ENCODE measurements at places on chromosomes 6 and 20. TPM values are rescaled to one million over a fixed set of nuclear protein-coding genes. Genes with fewer than 3 reads are reported as not detected.

Gene PSORS1C2
- 0.38 TPM for total RNA-seq

Gene CCN2
- total RNA-seq = 12.0 TPM

Gene LPA
- total RNA-seq = not detected

Gene LY6G6D
- total RNA-seq = not detected

Gene RIN2
- 57.5 TPM for total RNA-seq

Gene HDGFL1
- not detected for total RNA-seq

Gene ADAM33
- 0.23 TPM for total RNA-seq

DNA sequence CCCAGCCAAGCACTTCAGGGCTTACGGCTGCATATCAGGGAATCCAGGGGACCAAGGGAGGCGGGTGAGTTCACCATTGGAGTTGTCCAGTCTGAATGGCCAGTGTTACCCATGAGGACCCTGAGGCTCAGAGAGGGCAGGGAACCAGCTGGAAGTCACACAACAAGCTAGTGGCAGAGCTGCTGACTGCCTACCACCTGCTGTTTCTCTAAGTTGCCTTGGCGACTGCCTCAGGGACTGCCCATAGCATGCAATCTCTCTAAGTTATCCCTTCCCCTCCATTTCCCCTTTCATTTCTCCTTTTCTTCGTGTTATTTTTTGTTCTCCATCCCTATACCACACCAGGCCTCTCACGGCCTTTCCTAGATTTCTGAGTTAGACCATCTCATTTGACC lies 71.8 kb upstream of the SIRPA start:
- DNase-seq = no peak
- H3K27me3 ChIP-seq = peaks cover 18% of the 10 kb centered on the region
- H3K27ac ChIP-seq = no peak overlapping the region
- peaks cover 66% of the 10 kb centered on the region for H3K4me1 ChIP-seq

DNA sequence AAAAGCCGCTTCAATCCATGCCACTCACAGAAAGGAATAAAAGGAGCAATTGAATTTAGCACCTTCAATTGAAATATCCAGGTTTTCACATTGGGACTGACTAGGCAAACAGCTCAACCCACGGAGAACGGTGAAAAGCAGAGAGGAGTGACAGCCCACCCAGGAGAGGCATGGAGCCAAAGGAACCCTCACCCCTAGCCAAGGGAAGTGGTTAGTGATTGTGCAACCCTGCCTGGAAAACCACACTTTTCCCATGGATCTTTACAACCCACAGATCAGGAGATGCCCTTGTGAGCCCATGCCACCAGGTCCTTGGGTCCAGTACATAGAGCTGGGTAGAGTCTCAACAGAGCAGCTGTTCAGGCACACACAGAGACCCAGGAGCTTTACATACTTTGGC lies 911.8 kb downstream of the EPHA7 start:
- no peak for DNase-seq
- peaks cover 1% of the 10 kb centered on the region for H3K27me3 ChIP-seq
- no peaks in the 10 kb centered on the region for H3K36me3 ChIP-seq

DNA sequence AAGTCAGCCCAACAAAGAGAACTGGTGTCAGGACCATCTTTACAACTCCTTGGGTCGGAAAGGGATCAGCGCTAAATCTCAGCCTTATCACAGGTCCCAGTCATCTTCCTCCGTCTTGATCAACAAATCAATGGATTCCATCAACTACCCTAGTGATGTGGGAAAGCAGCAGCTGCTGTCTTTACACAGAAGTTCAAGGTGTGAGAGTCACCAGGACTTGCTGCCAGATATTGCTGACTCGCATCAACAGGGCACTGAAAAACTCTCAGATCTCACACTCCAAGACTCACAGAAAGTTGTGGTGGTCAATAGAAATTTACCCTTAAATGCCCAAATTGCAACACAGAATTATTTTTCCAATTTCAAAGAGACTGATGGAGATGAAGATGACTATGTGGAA lies 25.3 kb upstream of the MTHFD1L start:
- H3K27ac ChIP-seq = no peak overlapping the region
- peaks cover 44% of the 10 kb centered on the region for H3K36me3 ChIP-seq
- peaks cover 2% of the 10 kb centered on the region for H3K4me1 ChIP-seq
- H3K27me3 ChIP-seq = no peaks in the 10 kb centered on the region
- H3K4me3 ChIP-seq = no peak overlapping the region
- DNase-seq = no peak

GRCh38 chr20:1174787-1175186 lies 10.0 kb downstream of the TMEM74B start:
- no peak overlapping the region for H3K27ac ChIP-seq
- peaks cover 5% of the 10 kb centered on the region for H3K4me1 ChIP-seq
- H3K4me3 ChIP-seq = no peak overlapping the region
- DNase-seq = no peak
- H3K36me3 ChIP-seq = peaks cover 27% of the 10 kb centered on the region

DNA sequence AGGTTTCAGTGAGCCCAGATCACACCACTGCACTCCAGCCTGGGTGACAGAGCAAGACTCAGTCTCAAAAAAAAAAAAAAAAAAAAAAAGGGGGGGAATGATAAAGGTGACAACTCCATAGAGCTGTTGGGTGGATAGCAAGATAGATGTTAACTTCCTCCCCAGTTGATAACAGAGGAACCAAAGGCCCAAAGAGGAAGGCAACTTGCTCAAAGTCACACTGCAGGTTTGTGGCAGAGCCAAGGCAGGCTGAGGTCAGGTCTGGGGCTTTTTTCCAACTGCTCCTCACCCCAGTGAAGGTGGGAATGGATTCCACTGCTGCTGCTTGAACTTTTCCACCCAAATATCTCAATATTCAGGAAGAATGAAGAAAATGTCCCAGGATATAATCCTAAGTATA lies 26.7 kb downstream of the HCK start:
- H3K27me3 ChIP-seq = peaks cover 4% of the 10 kb centered on the region
- no peaks in the 10 kb centered on the region for H3K36me3 ChIP-seq
- no peak overlapping the region for H3K27ac ChIP-seq
- no peak overlapping the region for H3K4me3 ChIP-seq
- peaks cover 13% of the 10 kb centered on the region for H3K4me1 ChIP-seq

DNA sequence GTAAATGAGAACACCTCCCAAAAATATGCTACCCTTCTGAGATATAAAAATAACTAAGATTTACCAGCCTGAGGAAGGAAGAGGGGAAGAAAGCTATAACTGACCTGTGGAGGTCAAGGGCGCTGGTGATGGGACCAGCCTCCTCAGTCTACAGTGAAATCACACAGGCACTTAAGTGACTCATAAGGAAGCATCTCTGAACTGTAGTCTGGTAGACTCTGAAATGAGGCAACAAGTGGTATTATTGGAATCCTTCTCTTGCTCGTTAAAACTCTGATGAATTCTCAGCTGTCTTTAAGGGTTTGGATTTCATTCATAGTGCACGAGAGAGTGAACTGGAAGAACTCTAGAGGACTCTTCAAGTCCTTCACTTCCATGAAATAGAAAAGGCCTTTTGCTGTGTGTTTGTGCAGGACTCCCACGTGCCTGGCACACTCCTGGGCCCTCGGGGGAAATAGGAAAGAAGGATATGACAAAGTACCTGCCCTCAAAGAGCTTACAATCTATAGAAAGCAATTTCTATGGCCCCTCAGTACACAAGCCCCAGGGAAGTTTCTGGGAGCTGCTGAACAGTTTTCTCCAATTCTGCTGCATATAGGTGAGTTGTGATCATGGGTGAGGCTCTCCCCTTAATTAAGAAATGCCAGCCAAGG lies 231.8 kb upstream of the RREB1 start:
- H3K36me3 ChIP-seq = no peaks in the 10 kb centered on the region
- H3K4me1 ChIP-seq = no peaks in the 10 kb centered on the region
- no peak for DNase-seq
- H3K27ac ChIP-seq = no peak overlapping the region

- DNase-seq = no peak
- H3K36me3 ChIP-seq = no peaks in the 10 kb centered on the region
- H3K4me1 ChIP-seq = no peaks in the 10 kb centered on the region
Observed at GRCh38 chr6:21404577-21404976, 189.0 kb upstream of the SOX4 start.

- peaks cover 19% of the 10 kb centered on the region for H3K4me1 ChIP-seq
- no peak for DNase-seq
- no peaks in the 10 kb centered on the region for H3K27me3 ChIP-seq
- H3K36me3 ChIP-seq = peaks cover 31% of the 10 kb centered on the region
- H3K27ac ChIP-seq = no peak overlapping the region
Observed at GRCh38 chr6:130140084-130140483, 82.7 kb downstream of the SAMD3 start.

DNA sequence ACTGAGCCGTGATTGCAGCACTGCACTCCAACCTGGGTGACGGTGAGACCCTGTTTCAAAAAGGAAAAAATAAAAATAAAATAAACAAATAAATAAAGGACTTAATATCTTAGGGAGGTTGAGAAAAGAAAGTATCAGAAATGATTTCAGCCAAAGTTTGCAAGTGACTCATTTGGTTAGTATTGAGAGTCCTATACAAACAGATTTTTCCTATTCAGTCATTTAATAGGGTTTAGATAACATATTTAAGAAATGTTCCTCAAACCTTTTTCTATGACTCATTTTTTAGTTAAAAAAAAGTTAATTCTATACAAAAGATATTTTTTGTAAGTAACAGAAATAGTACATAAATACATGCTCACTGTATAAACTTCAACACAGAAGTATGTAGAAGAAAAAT lies 235.1 kb downstream of the GJA1 start:
- H3K36me3 ChIP-seq = no peaks in the 10 kb centered on the region
- H3K4me3 ChIP-seq = no peak overlapping the region
- no peaks in the 10 kb centered on the region for H3K27me3 ChIP-seq
- no peak overlapping the region for H3K27ac ChIP-seq

- no peak overlapping the region for H3K4me3 ChIP-seq
- no peaks in the 10 kb centered on the region for H3K27me3 ChIP-seq
- H3K4me1 ChIP-seq = peaks cover 7% of the 10 kb centered on the region
- no peak for DNase-seq
- no peaks in the 10 kb centered on the region for H3K36me3 ChIP-seq
Observed at GRCh38 chr6:133809406-133809805, 79.5 kb upstream of the TCF21 start.

- no peaks in the 10 kb centered on the region for H3K4me1 ChIP-seq
- peaks cover 1% of the 10 kb centered on the region for H3K27me3 ChIP-seq
- H3K4me3 ChIP-seq = no peak overlapping the region
- H3K27ac ChIP-seq = no peak overlapping the region
Observed at GRCh38 chr6:140303218-140303949, 928.9 kb upstream of the CITED2 start.

- DNase-seq = no peak
- no peak overlapping the region for H3K4me3 ChIP-seq
- H3K36me3 ChIP-seq = peaks cover 4% of the 10 kb centered on the region
Observed at GRCh38 chr20:19911810-19912382, 105.3 kb upstream of the NAA20 start.

GRCh38 chr20:58755766-58756449 lies 63.3 kb downstream of the NPEPL1 start:
- no peak overlapping the region for H3K4me3 ChIP-seq
- no peak overlapping the region for H3K27ac ChIP-seq
- no peaks in the 10 kb centered on the region for H3K36me3 ChIP-seq
- no peak for DNase-seq
- H3K27me3 ChIP-seq = peaks cover 6% of the 10 kb centered on the region
- no peaks in the 10 kb centered on the region for H3K4me1 ChIP-seq

DNA sequence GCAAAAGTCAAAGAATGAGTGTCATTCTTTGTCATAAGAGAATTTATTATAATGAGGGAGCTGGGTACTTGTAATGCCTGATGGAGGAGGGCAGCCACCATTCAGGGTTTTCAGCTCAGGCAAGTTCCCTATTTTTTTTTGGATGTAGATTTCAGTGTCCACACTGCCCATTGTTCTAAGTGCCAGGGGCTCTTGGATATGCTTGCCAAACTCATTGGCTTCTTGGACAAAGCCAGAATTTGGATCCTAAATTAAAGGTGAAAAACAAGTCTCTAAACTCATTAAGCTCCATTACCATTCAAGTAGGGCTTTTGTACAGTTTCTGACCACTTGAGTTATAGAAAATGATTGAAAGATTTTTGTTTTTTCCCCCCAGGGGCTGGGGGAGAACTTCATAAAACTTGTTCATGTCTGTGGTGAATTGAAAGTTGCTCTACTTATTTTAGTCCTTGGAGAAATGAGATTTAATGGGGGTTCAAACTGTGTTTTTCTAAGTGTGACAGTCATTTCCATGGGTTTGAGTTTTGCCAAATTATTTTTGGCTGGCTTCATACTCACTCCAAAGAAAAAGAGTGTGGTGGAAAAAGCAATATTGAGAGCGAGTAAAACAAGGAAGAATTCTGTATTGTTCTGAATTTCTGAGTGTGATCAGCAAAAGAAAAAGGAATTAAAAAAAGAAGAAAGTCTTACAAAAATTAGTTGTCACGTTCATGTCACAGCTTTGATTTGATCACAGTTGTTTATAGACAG lies 46.0 kb downstream of the TIAM2 start:
- no peak for DNase-seq
- H3K27ac ChIP-seq = no peak overlapping the region
- H3K4me3 ChIP-seq = no peak overlapping the region
- peaks cover 7% of the 10 kb centered on the region for H3K4me1 ChIP-seq

DNA sequence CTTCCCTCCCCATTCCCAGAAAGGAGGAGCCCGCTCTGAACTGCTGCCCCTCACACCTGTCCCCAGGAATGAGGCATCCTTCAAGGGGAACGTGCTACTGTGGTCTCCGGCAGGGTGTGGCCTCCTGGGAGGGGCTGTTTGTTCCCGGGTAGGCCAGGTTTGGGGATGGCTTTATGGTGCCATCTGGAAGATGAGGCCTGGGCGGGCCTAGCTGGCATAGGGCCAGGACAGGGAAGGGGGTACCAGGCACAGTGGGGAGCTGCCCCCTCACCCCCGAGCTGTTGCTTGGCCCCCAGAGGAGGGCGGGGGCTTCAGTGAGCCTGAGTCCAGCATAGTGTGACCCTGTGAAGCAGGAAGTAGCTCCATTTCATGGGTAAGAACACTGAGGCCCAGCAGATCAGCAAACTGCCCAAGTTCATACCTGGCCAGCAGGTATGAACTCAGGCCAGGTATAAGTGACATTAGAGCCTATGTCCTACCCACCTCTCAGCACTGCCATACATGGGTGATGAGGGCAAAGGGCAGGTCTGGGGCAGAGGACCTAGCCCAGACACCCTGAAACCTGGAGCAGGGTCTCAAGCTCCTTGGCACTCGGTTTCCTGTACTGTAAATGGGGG lies 17.5 kb upstream of the SPDEF start:
- H3K4me3 ChIP-seq = no peak overlapping the region
- no peak overlapping the region for H3K27ac ChIP-seq
- DNase-seq = no peak
- peaks cover 8% of the 10 kb centered on the region for H3K27me3 ChIP-seq

GRCh38 chr6:135192256-135193174 lies 11.4 kb downstream of the MYB start:
- peaks cover 37% of the 10 kb centered on the region for H3K36me3 ChIP-seq
- no peaks in the 10 kb centered on the region for H3K27me3 ChIP-seq
- no peak overlapping the region for H3K4me3 ChIP-seq
- DNase-seq = no peak

- no peaks in the 10 kb centered on the region for H3K36me3 ChIP-seq
- no peak for DNase-seq
- H3K4me3 ChIP-seq = no peak overlapping the region
- peaks cover 19% of the 10 kb centered on the region for H3K4me1 ChIP-seq
Observed at GRCh38 chr6:155121699-155122098, 126.6 kb downstream of the TIAM2 start.
